A172 (cell line): ENCODE measurements at places on chromosomes 7 and 10. TPM values are rescaled to one million over a fixed set of nuclear protein-coding genes. Genes with fewer than 3 reads are reported as not detected.

The SFMBT2 gene
- total RNA-seq: 0.57 and 0.96 TPM in 2 replicates

The NPFFR1 gene
- total RNA-seq: 0.02 TPM in 1 of 2 replicates, not detected in the other

The GPRIN2 gene
- total RNA-seq: not detected in 2 replicates

DNA sequence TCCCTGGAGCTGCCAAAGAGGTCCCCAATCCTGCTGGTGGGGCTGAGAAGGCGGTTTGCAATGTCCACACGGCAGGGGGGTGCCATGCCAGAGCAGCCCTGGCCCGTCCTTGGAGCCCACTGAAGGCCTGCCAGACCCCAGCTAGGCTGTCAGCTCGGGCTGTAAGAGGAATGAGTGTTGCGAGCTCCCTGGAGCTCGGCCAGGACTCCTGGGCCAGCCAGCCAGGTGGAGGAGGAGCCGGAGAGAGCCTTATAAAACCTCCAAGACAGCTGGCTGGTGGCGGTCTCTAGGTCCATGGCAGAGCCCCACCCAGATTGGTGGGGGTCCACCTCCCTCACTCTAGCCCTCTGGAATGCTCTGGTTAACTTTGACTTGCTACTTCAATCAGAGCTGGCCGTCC is 55.1 kb upstream of the CALN1 start:
- DNase-seq: no peak

DNA sequence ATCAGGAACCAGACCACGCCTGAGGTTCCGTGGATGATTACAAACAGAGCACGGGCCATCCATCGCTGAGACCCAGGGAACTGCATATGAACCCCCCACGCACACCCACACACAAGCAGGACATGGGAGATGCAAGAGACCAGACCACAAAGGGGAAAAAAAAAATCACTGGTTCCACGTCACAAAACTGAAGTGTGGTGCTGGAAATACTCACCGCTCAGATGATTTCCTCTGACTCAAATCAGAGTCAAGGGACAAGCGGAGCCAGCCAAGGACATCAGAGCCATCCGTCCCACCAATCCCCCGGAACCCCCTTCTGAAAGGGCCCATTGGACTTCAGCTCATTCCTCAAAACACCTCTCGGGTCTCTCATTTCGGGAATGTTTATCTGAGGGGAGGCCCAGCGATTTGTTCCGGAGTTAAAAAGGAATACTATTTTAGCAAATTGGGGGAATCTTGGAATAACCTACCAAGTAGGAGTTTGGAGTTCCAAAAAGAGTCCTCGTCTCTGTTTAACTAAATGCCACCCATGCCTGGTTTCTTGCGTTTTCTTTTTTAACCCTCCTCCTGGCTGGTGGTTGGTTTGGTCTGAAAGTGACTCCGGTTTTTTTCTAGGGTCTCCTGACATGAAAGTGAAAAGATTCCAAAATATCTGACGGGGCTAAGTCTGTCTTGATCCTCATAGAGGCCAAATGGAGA is 15.0 kb downstream of the SNX8 start:
- no peak for DNase-seq

DNA sequence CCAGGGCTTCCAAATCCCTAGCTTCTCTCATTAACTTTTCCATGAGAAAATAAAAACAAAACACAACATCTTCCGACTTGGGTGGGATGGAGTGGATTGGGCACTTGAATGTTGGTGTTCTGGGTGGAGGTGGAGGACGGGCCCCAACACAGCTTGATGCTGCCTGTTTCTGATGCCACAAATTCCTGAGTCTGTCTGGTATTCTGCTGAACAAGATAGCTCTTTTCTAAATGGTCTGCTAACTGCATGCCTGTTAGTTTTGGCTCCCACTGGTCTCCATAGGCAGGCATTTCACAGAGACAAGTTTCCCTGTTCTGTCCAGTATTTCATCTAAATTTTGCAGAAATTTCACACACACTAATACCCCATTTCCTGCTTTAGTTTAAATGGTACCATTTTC is 160.9 kb upstream of the FZD8 start:
- DNase-seq: no peak
